ENCODE measurements at places on chromosomes 13 and 19.

GRCh38 chr13:84050536-84050935 lies 168.3 kb upstream of the SLITRK1 start:
- no peak for DNase-seq

DNA sequence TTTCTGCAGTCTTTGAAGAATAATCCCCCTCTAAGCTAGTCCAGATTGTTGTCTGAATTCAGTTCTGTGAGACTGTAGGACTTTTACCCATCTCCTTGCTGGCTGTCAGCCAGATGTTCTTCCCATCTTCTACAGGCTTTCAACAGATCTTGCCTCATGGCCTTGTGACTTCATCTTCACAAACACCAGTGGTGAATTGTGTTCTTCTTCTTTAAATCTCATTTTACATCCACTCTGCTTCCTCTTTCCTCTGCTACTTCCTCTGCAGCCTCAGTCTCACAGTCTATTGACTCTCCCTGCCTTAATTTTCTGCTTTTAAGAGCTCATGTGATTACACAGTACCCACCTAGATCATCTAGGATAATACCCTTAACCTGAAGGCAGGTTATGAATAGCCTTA lies 859.0 kb upstream of the SLITRK1 start:
- peak; percentile 29 for DNase-seq

DNA sequence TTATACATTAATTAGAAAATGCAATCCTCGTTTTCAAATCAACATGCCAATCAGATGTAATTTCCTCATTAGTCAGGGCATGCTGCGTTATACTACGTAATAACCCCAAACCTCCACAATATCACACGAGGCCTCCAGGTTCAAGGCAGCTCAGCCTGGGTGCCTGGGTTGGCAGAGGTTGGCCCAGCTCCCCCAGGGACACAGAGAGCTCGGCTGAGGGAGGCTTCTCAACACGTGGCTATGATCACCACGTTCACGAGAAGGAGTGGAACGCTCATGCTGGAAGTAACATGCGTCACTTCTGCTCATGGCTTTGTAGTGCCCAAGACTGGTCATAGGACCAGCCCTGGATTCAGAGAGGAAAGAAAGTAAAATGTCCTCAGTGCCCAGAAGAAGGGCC lies 144.9 kb upstream of the SOX1 start:
- DNase-seq, result no peak

GRCh38 chr19:43779147-43779819 lies 1.5 kb downstream of the KCNN4 start:
- no peak for DNase-seq

- DNase-seq, result no peak
Observed at GRCh38 chr13:33512880-33513554, 227.5 kb upstream of the STARD13 start.

Measured in SIG-M5 (cell line).